ENCODE measurements at places on chromosomes 3 and 15.
A peak's percentile ranks its signal among the peaks of the same experiment; 100 is the strongest.

- DNase-seq, result no peak
Measured at GRCh38 chr3:113243846-113244245, 32.5 kb downstream of the BOC start.

GRCh38 chr3:34131091-34131490, 332.7 kb downstream of the PDCD6IP start:
- no peak for DNase-seq

GRCh38 chr3:122774564-122774963, 19.1 kb downstream of the HSPBAP1 start:
- no peak for DNase-seq

DNA sequence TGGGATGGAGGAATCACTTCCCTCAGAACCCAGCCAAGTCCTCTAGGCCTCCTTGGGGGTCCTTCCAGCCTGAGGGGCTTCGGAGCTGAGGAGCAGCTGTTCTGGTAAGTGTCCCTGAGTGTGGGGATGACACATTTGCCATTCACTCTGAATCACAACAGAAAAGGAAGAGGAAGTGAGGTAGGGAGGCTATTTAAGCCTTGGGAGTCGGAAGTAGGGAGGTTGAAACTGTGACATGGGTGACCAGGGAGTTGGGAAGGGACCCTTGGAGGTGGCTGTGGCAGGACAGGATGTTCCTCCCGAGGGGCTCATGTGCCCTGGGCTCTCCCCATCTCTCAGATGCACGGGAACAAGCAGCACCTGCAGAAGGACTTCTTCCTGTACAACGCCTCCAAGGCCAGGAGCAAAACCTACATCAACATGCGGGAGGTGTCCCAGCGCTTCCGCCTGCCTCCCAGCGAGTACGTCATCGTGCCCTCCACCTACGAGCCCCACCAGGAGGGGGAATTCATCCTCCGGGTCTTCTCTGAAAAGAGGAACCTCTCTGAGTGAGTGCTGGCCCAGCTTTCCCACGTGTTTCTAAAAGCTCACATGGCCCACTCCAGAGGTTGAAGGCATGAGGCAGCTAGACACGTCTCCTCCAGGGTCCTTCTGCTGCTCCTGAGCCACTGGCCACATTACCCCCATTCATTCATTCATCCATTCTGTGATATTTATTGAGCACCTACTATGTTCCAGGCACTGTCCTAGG, 43.3 kb downstream of the CAPN3 start:
- DNase-seq, result no peak

- DNase-seq, result no peak
Measured at GRCh38 chr3:54564374-54564925, 363.4 kb downstream of the LRTM1 start.

- DNase-seq, result no peak
Measured at GRCh38 chr15:79049416-79049815, 41.2 kb downstream of the RASGRF1 start.

- DNase-seq, result no peak
Measured at GRCh38 chr3:34111361-34111760, 312.9 kb downstream of the PDCD6IP start.

DNA sequence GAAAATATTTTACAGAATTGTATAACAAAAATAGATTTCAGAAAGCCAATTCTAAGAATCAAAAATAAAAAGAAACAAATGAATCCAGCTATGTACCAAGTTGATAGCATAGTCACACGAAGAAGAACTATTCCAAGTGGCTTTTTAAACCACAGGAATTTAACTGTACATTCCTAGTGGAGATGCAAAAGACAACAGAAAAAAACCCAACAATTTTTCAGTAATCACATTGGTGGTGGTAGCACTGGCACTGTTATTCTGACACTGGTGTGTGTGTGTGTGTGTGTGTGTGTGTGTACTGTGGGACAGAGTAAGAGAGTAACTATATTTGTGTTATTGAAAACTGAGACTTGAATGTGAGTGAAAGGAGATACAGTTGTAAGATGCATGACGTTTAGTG, 9.1 kb downstream of the BFSP2 start:
- no peak for DNase-seq

DNA sequence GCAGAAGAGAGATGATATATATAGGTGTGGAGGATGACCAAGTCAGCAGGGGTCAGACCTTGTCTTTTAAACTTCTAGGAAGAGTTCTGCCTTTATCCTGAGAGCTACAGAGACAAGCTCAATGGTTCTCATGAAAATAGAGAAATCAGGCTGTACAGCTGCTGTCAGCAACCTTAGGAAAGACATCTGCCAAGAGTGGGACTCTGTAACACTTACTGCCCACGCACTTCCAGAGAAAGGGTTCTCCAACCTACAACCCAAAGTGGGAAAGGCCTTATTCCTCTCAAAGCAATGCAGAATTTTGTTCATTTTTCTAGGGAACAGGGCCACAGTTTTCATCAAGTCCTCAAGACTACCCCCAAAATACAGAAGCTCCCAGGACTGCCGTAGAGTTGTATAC, 138.7 kb downstream of the STT3B start:
- DNase-seq, result no peak

DNA sequence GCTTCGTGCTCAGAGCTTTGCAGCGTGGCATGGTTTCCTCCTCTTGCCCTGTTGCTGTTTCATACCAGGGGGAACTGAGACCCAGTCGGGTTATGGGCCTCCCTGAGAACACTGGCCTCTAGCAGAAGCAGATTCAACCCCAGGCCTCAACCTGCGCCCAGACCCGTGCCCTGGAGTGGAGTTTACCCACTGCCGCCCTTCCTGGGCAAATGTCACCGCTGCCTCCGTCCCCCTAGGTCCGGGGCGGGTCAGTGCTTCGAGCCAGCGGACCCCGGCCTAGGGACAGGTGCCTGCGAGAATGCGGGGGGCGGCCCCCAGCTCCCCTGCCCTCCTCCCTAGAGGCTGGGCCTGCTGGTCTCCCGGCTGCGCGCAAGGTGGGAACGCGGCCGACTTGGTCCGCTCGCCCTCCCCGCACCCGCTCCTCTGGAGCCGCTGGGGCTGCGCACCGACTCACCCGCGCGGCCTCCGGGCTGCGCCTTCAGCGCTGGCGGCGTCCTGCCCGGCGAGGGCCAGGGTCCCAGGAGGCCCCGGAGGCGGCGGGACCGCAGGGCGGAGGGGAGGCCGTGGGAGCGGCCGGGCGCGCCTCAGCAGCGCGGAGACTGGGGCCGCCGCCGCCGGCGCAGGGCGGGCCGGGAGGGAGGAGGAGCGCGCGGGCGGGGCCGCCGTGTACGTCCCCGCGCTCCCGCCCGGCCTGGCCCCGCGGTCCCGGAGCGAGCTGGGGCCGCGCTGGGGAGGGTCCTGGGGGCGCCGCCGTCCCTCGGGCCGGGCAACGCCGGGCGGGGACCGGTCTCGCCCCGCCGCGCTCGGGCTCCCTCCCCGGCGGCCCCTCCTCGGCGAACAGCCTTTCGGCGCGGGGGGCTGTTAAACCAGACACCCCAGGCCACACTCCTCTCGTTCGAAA, at the start of gene PIGZ:
PIGZ (minus strand) TSS at position 601 of the 901 bp plus-strand sequence. CDS start 16,802 bp downstream, outside the sequence.
- DNase-seq, result peak; percentile 27

- DNase-seq, result no peak
Measured at GRCh38 chr15:29319823-29320222, 50.2 kb upstream of the NSMCE3 start.

DNA sequence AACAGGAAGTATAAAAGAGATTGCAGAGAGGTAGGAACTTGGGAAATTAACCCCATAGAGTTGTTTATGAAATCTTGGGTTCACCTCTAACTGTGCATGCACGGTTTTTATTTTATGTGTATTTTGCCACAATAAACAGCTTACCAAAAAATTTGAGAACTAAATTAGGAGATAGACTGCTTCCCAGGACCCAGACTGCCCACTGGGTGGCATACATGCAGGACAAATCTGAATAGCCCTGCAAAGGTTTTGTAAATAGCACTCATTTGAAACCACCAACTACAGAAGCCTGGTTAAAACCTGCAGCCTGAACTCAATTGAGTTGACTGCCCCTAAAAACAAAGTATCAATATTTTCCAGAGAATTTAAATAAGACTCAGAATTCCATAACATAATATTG, 96.4 kb upstream of the SLCO2A1 start:
- no peak for DNase-seq

- no peak for DNase-seq
Measured at GRCh38 chr15:33846142-33846541, 122.2 kb upstream of the CHRM5 start.

DNA sequence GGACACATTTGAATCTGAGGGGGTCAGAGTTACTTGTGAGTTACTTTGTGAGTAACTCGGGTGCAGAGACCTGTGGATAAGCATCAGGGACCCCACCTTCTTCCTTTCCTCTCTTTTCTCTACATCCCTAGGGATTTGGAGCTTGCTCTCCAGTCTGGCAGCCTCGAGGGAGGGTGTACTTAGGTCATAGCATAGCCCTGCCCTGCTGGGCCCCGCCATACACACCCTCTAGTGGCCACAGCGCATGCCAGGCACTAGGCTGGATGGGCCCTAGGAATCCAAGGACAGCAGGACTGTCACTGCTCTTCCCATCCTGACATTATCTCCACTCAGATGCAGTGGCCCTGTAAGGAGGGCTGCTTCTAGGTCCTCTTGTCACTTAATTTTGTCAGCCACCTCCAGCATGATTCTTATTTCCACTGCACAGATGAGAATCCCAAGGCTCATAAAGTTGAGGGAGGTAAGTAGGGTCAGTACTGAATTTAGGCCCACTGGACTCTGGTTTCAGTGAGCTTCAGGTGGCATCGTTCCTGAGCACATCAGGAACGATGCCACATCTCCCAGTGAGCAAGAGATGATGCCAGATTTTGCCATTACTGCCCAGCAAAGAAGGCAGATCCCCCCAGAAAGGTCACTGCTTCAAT, 3.6 kb upstream of the SMAD6 start:
- no peak for DNase-seq

DNA sequence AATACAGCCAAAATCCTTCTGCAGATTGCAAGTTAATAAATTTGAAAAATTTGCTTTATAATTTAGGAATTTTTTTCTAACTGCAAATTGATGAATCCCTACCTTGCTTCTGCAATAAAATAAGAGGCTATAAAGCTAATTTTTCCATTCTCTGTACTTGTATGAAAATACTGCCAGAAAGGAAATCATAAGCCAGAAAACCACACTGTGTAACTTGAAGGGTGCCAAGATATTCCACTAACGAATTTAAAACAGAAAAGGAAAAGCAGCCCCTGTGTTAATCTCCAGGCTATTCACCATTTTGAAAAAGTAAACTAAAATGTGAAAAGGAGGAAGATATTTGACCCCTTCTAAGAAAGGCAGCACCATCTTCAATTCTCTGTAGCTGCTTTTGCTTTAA, 557.9 kb upstream of the ZNF385D start:
- no peak for DNase-seq

DNA sequence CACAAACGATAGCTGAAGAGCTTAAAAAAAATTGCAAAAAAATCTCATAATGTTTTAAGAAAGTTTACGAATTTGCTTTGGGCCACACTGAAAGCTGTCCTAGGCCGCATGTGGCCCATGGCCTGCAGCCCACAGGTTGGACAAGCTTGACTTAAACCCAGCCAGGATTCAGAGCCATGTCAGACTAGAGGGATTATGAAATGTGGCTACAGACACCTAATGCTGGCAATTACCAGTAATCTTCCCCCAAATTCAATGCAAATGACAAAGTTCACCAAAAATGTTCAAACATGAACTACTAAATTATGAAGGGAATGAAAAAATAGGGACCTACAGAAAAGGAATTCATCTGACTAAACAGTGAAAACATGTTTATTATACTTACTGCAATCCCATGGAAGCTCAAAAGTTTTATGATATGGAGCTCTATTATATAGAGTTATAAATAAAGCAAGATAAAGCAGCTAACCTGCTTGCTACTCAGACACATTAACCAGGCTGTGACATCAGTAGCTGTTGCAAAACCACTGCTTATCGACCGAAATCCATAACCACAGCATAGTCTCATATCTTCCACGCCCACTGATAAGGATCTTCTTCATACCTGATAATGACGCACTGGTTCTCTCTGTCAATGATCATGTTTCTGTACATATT, 49.2 kb downstream of the LDHAL6B start:
- peak; percentile 74 for DNase-seq

DNA sequence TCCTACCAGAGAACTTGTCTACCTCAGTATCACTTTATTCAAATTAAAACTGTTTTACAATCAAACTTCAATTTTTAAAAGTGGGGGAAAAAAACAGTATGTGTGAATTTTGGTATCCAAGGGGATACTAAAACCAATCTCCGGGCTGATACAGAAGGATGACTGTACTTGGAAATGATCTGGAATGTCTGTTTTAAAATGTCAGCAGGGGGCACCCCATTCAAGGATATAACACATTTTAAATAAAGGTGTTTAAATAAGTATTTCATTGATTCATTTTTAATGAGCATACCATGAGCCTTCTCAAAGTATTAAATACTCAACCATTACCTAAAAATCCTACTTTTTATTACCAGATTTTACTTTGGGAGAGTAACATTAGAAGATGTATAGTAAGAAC, 67.9 kb downstream of the ULK4 start:
- DNase-seq, result no peak

DNA sequence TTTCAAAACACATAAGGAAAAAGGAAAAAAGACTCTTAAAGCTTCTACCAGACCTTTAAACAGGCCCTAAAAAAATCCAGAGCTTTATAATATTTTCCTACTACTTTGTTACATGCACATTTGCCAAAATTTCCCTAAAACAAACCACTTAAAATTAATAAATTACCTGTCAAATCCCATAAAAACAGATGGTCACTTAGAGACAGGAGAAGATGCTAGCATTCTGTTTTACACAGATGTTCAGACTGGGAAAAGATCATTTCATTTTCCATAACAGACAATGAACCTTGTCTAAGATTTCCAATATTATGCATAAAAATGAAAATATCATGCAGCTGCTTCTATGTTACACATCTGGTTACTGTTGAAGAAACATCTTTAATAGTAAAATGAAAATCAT, 66.6 kb downstream of the SUCLG2 start:
- no peak for DNase-seq

- no peak for DNase-seq
Measured at GRCh38 chr3:126147932-126148683, 32.3 kb downstream of the ALDH1L1 start.

- DNase-seq, result peak; percentile 90
Measured at GRCh38 chr3:36876181-36876936, 68.5 kb downstream of the TRANK1 start.

DNA sequence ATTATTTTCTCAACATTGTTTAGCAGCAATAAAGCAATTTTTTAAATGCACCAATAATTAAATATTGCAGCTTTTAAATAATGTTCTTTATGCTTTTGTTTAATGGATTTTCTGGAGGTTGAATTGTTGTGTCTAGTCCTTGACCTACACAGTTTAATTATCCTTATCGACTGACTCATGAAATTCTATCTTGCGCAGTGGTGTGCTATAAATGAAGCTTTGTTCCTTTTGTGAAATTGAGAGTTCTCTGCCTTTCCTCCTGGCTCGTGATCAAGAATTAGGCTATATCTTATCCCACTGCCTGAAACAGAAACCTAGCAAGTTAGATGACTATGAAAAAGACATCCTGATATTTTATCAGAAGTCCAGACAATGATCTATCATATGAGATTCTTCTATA, 37.0 kb upstream of the PIK3R4 start:
- DNase-seq, result no peak

GRCh38 chr15:100101426-100102089, 240.2 kb downstream of the ADAMTS17 start:
- DNase-seq, result no peak
